ENCODE measurements at places on chromosomes 5 and 9. TPM values are rescaled to one million over a fixed set of nuclear protein-coding genes. Genes with fewer than 3 reads are reported as not detected.

The PLCXD3 gene
- 36.7 TPM for total RNA-seq

The PPIC gene
- 21.0 TPM for total RNA-seq

DNA sequence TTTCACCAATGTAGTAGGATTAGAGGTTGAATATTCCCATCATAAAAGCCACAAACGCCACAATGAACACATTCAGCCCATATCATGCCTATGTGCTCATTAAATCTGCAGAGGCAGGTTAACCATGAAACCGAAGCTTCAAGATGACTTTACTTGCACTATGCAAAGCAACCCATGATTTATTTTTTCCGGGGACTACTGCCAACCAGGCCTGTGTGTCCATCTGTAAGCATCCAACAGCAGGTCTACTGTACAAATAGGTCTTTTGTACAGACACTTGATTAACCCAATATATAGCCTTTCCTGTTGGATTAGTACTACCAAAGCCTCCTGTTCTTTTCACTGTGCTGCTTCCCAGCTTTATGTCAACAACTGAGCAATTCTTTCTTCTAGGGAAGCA, 104.9 kb upstream of the CDH10 start:
- no peak for DNase-seq

GRCh38 chr5:124922255-124922975, 176.0 kb upstream of the ZNF608 start:
- no peak for DNase-seq

DNA sequence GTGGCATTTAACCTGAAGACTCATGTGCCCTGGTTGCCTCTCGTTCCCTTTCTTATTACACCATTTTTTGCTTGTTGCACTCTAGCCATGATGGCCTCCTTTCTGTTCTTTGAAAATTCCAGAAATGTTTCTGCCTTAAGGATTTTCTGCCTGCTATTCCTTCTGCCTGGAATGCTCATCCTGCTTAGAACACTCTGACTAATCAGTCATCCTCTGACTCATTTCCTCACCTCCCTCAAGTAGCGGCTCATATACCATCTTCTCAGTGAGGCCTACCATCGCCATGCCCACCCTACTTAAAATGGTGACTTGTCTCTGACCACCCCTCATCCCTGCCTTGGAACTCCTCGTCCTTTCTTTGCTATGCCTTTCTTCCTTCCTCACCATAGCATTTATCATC, 68.8 kb downstream of the KIF4B start:
- no peak for DNase-seq

- no peak for DNase-seq
Observed at GRCh38 chr9:131525643-131526565, 5.2 kb downstream of the UCK1 start.

The LEAP2 gene
- 2.2 TPM for total RNA-seq
